ENCODE measurements at places on chromosomes 7 and 10.
A peak's percentile ranks its signal among the peaks of the same experiment; 100 is the strongest.

DNA sequence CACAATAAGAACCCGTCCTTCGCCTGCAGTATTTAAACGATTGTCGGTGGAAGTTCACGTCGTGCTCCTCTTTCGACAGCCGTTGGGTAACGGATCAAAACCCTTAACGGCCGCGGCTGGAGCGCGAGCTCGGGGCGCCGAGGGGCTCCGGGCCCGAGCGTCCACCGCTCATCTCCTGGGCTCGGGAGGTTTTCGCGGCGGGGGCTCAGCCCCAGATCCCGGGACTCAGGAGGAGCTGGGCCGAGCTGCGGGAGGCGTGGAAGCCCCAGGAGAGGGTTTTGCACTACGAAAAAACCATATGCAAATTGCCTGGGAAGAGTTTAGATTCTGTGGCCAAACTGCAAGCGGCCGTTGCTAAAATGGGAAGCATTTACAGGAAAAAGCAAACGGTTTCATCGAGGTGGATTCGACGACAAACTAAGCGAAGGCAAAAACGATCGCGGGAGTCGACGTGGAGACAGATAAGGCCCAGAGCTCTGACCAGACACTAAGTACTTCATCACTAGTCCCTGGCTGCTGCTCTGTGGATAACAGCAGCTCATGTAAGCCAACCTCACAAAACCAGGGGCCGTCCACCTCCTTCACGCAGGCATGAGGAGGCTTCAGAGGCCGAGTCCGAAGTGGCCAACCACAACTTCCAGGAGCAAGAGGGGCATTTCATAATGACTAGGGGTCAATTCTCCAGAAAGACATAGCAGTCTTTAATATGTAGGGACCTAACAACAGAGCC is 129.7 kb downstream of the MARCHF5 start:
- DNase-seq = no peak
- H3K27ac ChIP-seq = no peak overlapping the region
- peaks cover 4% of the 10 kb centered on the region for H3K36me3 ChIP-seq
- peaks cover 6% of the 10 kb centered on the region for H3K4me1 ChIP-seq
- H3K27me3 ChIP-seq = peaks cover 30% of the 10 kb centered on the region
- H3K4me3 ChIP-seq = peak overlapping the region; percentile 60

GRCh38 chr7:780516-780915 is 51.8 kb upstream of the SUN1 start:
- DNase-seq = no peak
- H3K27ac ChIP-seq = no peak overlapping the region
- no peaks in the 10 kb centered on the region for H3K27me3 ChIP-seq
- H3K4me1 ChIP-seq = no peaks in the 10 kb centered on the region
- H3K36me3 ChIP-seq = peaks cover 6% of the 10 kb centered on the region

DNA sequence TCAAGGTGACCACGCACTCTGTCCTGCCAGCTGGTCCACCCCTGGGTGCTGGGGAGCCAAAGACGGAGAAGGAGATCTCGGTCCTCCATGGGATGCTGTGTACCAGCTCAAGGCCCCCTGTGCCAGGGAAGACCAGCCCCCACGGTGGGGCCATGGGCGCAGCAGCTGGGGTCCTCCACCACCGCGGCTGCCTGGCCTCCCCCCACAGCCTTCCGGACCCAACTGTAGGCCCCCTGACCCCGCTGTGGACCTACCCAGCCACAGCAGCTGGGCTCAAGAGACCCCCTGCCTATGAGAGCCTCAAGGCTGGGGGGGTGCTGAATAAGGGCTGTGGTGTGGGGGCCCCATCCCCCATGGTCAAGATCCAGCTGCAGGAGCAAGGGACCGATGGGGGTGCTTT is 5.4 kb downstream of the NYAP1 start:
- DNase-seq = no peak
- H3K4me1 ChIP-seq = peaks cover 4% of the 10 kb centered on the region
- H3K27ac ChIP-seq = no peak overlapping the region
- no peak overlapping the region for H3K4me3 ChIP-seq
- H3K36me3 ChIP-seq = no peaks in the 10 kb centered on the region

GRCh38 chr7:41637049-41637448 is 65.8 kb downstream of the INHBA start:
- DNase-seq = no peak
- no peaks in the 10 kb centered on the region for H3K27me3 ChIP-seq
- H3K36me3 ChIP-seq = no peaks in the 10 kb centered on the region
- peaks cover 7% of the 10 kb centered on the region for H3K4me1 ChIP-seq

DNA sequence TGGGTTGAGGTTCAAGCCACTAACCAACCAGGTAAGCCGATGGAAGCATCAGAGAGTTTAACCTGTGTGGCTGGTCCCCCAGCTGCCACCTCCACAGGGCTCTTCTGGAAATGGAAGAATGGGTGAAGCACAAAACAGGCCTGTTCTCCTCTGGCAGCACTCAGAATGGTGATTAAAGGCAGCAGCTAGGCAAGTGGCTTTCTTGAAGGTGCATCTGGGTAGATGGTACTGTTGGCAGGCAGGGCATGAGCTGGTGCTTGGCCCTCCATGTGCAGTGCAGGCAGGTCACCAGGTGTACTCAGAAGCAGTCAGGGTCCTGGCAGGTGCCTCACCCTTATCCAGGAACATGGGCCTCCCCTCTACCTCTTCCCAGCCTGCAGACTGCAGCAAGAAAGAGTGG is 11.5 kb downstream of the AKR1E2 start:
- peaks cover 2% of the 10 kb centered on the region for H3K27me3 ChIP-seq
- DNase-seq = no peak
- H3K27ac ChIP-seq = no peak overlapping the region
- no peak overlapping the region for H3K4me3 ChIP-seq
- H3K36me3 ChIP-seq = no peaks in the 10 kb centered on the region

DNA sequence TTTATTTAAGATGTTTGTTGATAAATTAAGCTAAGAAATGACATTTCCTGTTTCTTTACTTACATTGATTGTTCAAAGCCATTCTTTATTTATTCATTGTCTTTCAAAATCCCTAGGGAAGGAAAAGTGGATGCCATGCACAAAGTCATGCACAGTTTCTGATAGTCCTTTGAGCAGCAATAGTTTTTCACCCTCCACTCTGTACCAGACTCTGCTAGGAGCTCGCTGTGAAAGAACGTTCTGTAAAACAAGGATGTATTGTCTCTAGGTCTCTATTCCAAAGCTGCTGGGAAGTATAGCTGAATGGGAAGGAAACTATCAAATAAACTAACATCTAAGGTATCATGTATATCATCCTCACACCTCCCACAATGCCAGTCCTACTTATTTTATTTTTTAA is 7.8 kb upstream of the NOC3L start:
- H3K27me3 ChIP-seq = peaks cover 28% of the 10 kb centered on the region
- no peaks in the 10 kb centered on the region for H3K36me3 ChIP-seq
- no peaks in the 10 kb centered on the region for H3K4me1 ChIP-seq
- H3K4me3 ChIP-seq = no peak overlapping the region
- no peak for DNase-seq

DNA sequence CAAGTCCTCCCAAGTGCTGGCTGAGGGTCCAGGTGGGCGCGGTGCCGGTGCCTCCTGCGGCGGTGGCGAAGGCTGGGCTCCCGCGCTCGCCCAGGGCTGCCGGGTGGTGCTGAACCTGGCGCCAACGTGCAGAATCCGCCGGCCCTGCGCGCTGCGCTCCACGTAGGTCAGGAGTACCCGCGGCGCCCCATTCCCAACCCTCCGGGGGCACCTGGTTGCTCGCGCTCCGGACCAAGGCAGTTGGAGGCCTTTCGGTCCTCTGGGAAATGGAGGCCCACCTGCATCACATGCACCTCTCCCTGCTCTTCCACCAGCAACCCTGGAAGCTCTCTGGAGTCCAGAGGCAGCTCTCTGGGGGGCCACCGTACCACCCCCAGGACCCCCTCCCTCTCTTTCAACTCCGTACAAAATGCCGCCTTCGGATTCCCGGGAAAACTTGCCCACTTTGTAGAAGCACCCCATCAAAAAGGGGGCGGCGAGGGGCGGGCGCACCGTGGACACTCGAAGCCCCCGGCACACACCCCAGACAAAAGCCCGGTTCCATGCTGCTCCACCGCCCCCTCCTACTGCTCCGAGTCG is 745 bp downstream of the SLC16A9 start:
- no peak for DNase-seq
- H3K4me3 ChIP-seq = no peak overlapping the region
- H3K4me1 ChIP-seq = no peaks in the 10 kb centered on the region
- no peak overlapping the region for H3K27ac ChIP-seq
- H3K36me3 ChIP-seq = no peaks in the 10 kb centered on the region
- peaks cover 31% of the 10 kb centered on the region for H3K27me3 ChIP-seq

- DNase-seq = no peak
- no peak overlapping the region for H3K4me3 ChIP-seq
Measured at GRCh38 chr7:84548366-84549365, 354.1 kb upstream of the SEMA3A start.

GRCh38 chr10:124739986-124740368 is 4.2 kb downstream of the FAM53B start:
- peak overlapping the region; percentile 67 for H3K27ac ChIP-seq
- no peaks in the 10 kb centered on the region for H3K36me3 ChIP-seq
- DNase-seq = no peak
- no peaks in the 10 kb centered on the region for H3K27me3 ChIP-seq

GRCh38 chr10:131176907-131177306 is 134.6 kb downstream of the TCERG1L start:
- H3K4me3 ChIP-seq = no peak overlapping the region
- no peak overlapping the region for H3K27ac ChIP-seq
- no peaks in the 10 kb centered on the region for H3K36me3 ChIP-seq
- H3K27me3 ChIP-seq = peaks cover 4% of the 10 kb centered on the region
- no peaks in the 10 kb centered on the region for H3K4me1 ChIP-seq

DNA sequence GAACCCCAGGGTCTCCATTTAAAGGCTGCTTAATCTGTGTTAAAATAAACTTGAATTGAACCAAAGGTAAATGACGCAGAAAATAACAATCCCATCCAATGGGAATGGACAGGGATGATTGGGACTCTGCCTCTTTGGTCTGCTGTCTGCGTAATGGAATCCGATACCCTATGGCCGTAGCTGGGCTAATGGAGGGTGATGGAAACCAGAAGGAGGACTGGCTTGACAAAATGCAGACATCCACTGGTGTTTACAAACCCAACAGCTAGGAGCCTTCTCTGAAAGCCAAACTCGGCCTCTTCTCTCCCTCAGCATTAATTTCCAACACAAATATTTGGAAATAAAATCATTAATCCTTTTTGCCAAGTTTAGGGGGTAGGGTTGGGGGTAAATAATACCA is 162.2 kb upstream of the CHST15 start:
- no peaks in the 10 kb centered on the region for H3K36me3 ChIP-seq
- H3K4me3 ChIP-seq = no peak overlapping the region
- H3K27ac ChIP-seq = no peak overlapping the region
- H3K4me1 ChIP-seq = no peaks in the 10 kb centered on the region
- no peak for DNase-seq

DNA sequence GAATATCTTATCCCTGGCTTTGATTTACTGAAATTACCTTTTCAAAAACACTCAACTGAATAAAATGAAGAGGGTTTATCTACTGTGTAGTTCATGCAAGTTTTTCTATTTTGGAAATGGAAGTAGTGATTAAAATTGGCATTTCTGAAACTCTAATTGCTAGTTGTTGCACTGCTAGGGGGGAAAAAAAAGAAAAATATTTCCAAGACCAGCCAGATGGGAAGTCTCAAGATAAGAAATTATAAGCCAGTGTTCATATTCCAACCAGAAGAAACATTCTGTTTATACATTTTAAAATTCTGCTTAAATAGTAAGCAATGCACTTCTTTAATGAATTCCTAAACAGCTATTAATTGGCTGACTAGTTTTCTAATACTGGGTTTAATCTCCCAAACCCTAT is 9.4 kb upstream of the ADO start:
- H3K27ac ChIP-seq = no peak overlapping the region
- H3K4me3 ChIP-seq = no peak overlapping the region
- peaks cover 6% of the 10 kb centered on the region for H3K4me1 ChIP-seq
- no peaks in the 10 kb centered on the region for H3K36me3 ChIP-seq

DNA sequence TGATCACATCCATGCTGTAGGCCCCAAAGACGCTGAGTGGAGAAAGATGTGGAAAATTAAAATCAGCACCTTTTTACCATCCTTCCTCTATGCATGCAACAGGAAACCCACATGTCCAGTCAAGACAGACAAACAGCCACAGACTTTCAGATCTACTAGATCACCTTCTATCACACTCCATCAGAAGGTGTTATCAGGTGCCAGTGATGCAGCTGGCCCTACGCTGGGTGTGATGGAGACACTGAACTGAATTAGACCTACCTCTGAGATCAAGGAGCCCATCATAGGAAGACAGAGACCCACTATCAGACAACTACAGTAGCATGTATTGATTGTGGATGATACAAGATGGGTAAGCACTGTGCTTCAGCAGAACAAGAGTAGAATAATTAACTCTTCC is 15.5 kb downstream of the CYP3A4 start:
- H3K4me3 ChIP-seq = no peak overlapping the region
- H3K36me3 ChIP-seq = peaks cover 2% of the 10 kb centered on the region
- H3K27ac ChIP-seq = no peak overlapping the region
- peaks cover 18% of the 10 kb centered on the region for H3K4me1 ChIP-seq
